ENCODE measurements at places on chromosomes 4 and X.
A peak's percentile ranks its signal among the peaks of the same experiment; 100 is the strongest.

DNA sequence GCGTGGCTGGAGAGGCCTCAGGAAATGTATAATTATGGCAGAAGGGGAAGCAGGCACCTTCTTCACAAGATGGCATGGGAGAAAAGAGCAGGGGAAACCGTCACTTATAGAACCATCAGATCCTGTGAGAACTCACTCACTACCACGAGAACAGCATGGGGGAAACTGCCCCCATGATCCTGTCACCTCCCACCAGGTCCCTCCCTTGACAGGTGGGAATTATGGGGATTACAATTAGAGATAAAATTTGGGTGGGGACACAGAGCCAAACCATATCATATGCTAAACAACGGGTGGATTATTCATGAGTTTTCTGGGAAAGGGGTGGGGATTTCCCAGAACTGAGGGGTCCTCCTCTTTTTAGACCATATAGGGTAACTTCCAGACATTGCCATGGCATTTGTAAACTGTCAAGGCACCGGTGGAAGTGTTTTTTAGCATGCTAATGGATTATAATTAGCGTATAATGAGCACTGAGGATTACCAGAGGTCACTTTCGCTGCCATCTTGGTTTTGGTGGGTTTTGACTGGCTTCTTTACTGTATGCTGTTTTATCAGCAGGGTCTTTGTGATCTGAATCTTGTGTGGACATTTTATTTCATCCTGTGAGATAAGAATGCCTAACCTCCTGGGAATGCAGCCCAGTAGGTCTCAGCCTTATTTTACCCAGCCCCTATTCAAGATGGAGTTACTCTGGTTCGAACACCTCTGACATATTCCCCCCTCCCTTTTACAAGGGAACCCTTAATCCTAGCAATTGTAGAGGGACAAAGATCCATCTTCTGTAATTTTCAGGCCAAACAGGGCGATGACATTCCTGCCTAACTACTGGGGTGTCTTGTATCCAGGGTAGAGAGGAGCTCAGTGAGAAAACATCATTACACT lies 27.6 kb upstream of the ZNF81 start:
- no peaks in the 10 kb centered on the region for H3K36me3 ChIP-seq
- no peak overlapping the region for H3K27ac ChIP-seq
- H3K27me3 ChIP-seq: no peaks in the 10 kb centered on the region
- DNase-seq: no peak
- no peaks in the 10 kb centered on the region for H3K4me1 ChIP-seq

GRCh38 chr4:3329887-3330286 lies 37.1 kb downstream of the RGS12 start:
- H3K4me1 ChIP-seq: peaks cover 3% of the 10 kb centered on the region
- no peak overlapping the region for H3K27ac ChIP-seq
- no peak for DNase-seq
- H3K27me3 ChIP-seq: peaks cover 2% of the 10 kb centered on the region
- no peak overlapping the region for H3K4me3 ChIP-seq

DNA sequence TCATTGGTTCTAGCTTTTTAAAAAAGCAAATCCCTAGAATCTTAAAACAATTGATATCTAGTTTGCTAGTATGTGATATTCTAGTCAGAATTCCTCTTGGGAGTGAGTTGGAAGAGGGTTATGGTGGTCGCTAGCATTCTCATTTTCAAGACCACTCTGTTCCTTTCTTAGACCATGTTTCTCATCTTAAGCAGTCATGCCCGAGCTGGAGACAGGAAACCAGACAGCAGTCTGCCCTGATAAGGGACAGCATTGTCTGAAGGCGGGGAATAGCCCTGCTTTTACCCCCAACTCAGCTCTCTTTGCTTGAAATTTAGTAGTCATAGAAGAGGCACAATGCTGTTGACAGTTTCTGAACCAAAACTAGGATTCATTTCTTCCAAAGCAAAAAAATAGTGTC lies 5.2 kb downstream of the KLF3 start:
- no peaks in the 10 kb centered on the region for H3K27me3 ChIP-seq
- H3K27ac ChIP-seq: peak overlapping the region; percentile 73
- no peak for DNase-seq
- no peaks in the 10 kb centered on the region for H3K36me3 ChIP-seq

- H3K4me1 ChIP-seq: peaks cover 18% of the 10 kb centered on the region
- DNase-seq: peak; percentile 15
- H3K4me3 ChIP-seq: no peak overlapping the region
- no peak overlapping the region for H3K27ac ChIP-seq
- no peaks in the 10 kb centered on the region for H3K27me3 ChIP-seq
Observed at GRCh38 chr4:122762520-122762919, 30.0 kb downstream of the BBS12 start.

DNA sequence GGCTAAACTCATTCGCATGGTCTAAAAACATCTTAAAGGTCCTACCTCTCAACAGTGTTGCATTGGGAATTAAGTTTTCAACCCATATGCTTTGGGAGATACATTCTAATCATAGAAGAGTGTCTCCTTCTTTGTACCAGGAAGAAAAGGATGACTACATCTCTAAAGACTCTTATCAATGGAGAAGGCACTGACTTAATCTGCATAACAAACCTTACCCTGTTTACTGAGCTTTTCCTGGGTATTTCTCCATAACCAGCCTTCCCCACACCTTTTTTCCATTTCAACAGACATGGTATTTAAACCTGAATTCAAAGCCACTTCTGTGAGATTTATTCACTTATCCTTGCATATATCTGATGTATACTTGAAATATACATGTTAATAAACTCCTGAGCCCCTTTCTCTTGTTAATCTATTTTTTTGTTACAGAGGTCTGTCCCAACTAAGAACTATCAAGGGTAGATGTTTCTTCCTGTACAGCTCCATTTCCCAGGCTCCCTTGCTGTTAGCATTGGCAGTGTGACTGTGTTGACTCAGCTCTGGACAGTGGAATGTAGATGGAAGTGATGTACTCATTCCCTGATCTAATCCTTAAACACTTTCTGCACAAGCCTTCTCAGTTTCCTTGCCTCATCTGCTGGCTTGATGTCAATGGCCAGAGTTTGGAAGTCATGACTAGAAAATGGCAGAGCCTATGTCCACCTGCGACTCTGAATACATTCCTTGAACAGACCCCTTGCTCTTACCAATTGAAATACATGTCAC lies 148.9 kb upstream of the CPEB2 start:
- H3K4me3 ChIP-seq: no peak overlapping the region
- no peak for DNase-seq
- no peaks in the 10 kb centered on the region for H3K36me3 ChIP-seq
- no peak overlapping the region for H3K27ac ChIP-seq
- H3K27me3 ChIP-seq: peaks cover 4% of the 10 kb centered on the region
- peaks cover 3% of the 10 kb centered on the region for H3K4me1 ChIP-seq

DNA sequence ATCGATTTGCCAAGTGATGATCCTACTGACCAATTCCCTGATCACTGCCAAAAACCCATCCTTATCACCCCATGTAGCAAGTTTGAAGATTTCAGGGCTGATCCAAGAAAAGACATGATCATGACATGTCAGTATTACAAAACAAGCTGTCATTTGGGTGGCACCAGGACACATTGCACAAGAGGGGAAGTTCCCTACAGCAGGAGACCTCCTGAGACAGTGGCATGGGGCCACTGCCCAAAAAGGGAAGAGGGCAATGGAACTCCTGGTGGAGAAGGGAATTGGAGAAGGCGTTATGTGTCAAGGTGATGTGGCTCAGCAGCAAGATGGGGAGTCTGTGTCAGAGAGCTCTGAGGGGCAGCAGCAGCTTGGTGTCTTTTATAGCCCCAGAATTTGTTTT lies 43.4 kb downstream of the ZNF182 start:
- no peak overlapping the region for H3K27ac ChIP-seq
- H3K4me3 ChIP-seq: peak overlapping the region; percentile 24
- H3K4me1 ChIP-seq: peaks cover 7% of the 10 kb centered on the region
- H3K27me3 ChIP-seq: no peaks in the 10 kb centered on the region

- H3K36me3 ChIP-seq: no peaks in the 10 kb centered on the region
- no peak for DNase-seq
- no peaks in the 10 kb centered on the region for H3K4me1 ChIP-seq
Observed at GRCh38 chrX:139141370-139141769, 389.2 kb upstream of the F9 start.

GRCh38 chrX:38800981-38801845 lies at the start of gene MID1IP1:
MID1IP1 (plus strand) TSS chrX:38801459; CDS start chrX:38804947, 3,488 bp downstream.
- H3K36me3 ChIP-seq: no peaks in the 10 kb centered on the region
- DNase-seq: no peak
- peaks cover 3% of the 10 kb centered on the region for H3K27me3 ChIP-seq
- H3K4me3 ChIP-seq: peak within 1 kb of the TSS; percentile 69

DNA sequence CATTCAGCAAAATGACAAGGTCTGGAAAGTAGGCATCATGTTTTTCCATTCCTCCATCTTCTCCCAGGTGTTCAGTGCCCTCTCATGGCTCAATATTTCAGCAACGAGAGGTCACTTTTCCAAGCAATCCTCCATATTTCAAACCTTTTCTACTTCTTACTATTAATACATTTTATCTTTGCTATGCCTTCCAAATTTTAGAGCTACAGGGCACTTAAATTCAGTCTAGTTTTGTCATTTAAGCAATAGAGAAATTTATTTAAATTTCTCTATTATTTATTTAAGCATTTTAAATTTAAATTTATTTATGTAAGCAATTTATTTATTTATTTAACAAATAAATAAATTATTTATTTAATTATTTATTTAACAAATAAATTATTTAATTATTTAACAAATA lies 305.1 kb upstream of the ANXA10 start:
- no peaks in the 10 kb centered on the region for H3K27me3 ChIP-seq
- no peaks in the 10 kb centered on the region for H3K36me3 ChIP-seq
- H3K4me3 ChIP-seq: no peak overlapping the region
- DNase-seq: no peak
- H3K27ac ChIP-seq: no peak overlapping the region

DNA sequence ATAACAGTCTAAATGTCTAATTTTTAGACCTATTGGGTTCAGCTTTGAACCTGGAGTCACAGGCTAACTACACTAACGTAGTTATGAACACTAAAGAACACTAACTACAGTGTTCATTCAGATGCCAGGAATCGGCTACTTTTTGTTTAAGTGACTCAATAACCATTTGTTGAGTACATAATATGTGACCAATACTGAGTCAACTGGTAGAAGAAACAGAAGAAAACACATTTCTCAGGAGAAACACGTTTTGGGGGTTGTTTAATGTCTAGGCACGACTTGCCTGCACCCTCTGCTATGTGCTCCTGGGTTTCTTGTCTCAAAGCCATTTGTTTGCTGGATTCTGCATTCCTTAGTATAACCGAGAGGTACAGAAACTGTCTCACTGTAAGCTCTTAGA lies 18.6 kb upstream of the CLNK start:
- no peak for DNase-seq
- no peak overlapping the region for H3K27ac ChIP-seq
- H3K36me3 ChIP-seq: peaks cover 4% of the 10 kb centered on the region
- no peaks in the 10 kb centered on the region for H3K27me3 ChIP-seq

- no peaks in the 10 kb centered on the region for H3K36me3 ChIP-seq
- no peaks in the 10 kb centered on the region for H3K27me3 ChIP-seq
- DNase-seq: no peak
- H3K27ac ChIP-seq: no peak overlapping the region
Observed at GRCh38 chr4:126890994-126891393, 741.8 kb upstream of the INTU start.

GRCh38 chrX:30607155-30607554 lies 29.6 kb upstream of the TASL start:
- H3K27ac ChIP-seq: no peak overlapping the region
- no peaks in the 10 kb centered on the region for H3K36me3 ChIP-seq
- no peaks in the 10 kb centered on the region for H3K4me1 ChIP-seq
- no peaks in the 10 kb centered on the region for H3K27me3 ChIP-seq
- no peak for DNase-seq

GRCh38 chrX:16882702-16883486 lies 12.7 kb upstream of the RBBP7 start:
- H3K27me3 ChIP-seq: no peaks in the 10 kb centered on the region
- peaks cover 12% of the 10 kb centered on the region for H3K4me1 ChIP-seq
- peak overlapping the region; percentile 83 for H3K27ac ChIP-seq
- DNase-seq: peak; percentile 51
- no peaks in the 10 kb centered on the region for H3K36me3 ChIP-seq

GRCh38 chr4:113173793-113174264 lies 124.4 kb downstream of the ANK2 start:
- no peak for DNase-seq
- H3K4me1 ChIP-seq: no peaks in the 10 kb centered on the region
- peaks cover 3% of the 10 kb centered on the region for H3K27me3 ChIP-seq
- no peaks in the 10 kb centered on the region for H3K36me3 ChIP-seq
- H3K4me3 ChIP-seq: no peak overlapping the region

- H3K36me3 ChIP-seq: no peaks in the 10 kb centered on the region
- DNase-seq: no peak
- no peaks in the 10 kb centered on the region for H3K4me1 ChIP-seq
- H3K27ac ChIP-seq: no peak overlapping the region
- H3K27me3 ChIP-seq: no peaks in the 10 kb centered on the region
Observed at GRCh38 chrX:8083286-8083685, 87.8 kb downstream of the VCX2 start.

DNA sequence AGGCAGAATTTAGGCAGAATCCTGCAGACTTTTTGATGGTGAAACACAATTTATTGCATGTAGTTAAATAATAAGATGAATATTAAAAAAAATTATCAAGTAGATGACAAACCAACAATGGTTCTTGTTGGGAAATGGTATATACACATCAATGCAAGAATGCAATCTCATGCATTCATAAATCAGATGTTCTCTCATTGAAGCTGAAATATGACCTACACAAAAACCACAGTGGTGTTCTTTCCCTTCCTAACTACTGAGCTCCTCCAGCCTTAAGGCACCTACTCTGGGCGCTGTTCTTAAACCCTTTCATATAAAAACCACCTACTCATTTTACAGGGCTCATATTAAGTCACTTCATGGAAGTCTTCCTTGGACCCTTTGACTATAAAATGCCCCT lies 64.1 kb downstream of the ANTXR2 start:
- DNase-seq: no peak
- peaks cover 18% of the 10 kb centered on the region for H3K4me1 ChIP-seq
- peak overlapping the region; percentile 11 for H3K27ac ChIP-seq
- H3K27me3 ChIP-seq: no peaks in the 10 kb centered on the region

GRCh38 chrX:14039344-14039743 lies 9.7 kb upstream of the GEMIN8 start:
- H3K4me3 ChIP-seq: no peak overlapping the region
- H3K36me3 ChIP-seq: no peaks in the 10 kb centered on the region
- no peaks in the 10 kb centered on the region for H3K4me1 ChIP-seq

GRCh38 chr4:54230484-54231418 lies 1.7 kb downstream of the PDGFRA start:
- no peak for DNase-seq
- peaks cover 22% of the 10 kb centered on the region for H3K27me3 ChIP-seq
- peaks cover 17% of the 10 kb centered on the region for H3K4me1 ChIP-seq
- no peak overlapping the region for H3K4me3 ChIP-seq
